RPMI8226 (cell line): ENCODE measurements at places on chromosomes 7 and 10.
A peak's percentile ranks its signal among the peaks of the same experiment; 100 is the strongest.

DNA sequence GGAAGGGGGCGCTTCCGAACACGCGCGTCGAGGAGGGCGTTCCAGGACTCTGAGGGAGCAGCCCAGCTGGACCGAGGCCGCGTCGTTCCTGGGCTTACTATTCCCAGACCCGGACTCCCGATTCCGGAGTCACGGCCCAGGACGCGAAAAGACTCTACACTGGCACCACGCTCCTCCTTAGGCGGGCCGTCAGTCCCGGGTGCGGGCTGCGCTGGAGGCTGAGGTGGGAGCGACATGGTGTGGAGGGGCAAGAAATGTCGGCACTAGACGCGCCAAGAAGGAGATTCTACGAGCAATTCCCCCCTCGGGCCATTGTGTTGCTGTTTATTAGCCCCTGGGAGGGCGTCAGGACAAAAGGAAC, 584 bp upstream of the RUNDC3B start:
- DNase-seq = no peak

GRCh38 chr7:18597754-18598153, 102.2 kb downstream of the HDAC9 start:
- no peak for DNase-seq

GRCh38 chr10:79445977-79446757, 743 bp upstream of the ZCCHC24 start:
- no peak for DNase-seq

DNA sequence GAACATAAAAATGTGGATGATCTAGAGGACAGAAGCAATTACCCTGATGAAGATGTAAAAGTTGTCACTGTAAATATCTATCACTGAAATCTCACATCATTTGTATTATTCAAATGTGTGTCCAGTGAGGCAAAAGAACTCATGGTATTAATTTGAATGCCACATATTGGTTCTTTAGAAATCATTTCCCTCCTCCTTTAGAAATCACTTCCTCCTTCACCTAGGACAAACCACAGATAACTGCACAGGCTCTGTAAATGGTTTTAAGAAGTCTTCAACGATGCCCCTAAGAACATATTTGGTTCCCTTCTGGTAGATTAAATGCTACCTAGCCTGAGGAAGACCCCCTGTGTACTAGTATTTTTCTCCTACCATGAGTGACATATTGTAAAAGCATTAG, 33.1 kb upstream of the ZNF518A start:
- DNase-seq = no peak

GRCh38 chr7:126570845-126571244, 681.9 kb downstream of the GRM8 start:
- DNase-seq = no peak

DNA sequence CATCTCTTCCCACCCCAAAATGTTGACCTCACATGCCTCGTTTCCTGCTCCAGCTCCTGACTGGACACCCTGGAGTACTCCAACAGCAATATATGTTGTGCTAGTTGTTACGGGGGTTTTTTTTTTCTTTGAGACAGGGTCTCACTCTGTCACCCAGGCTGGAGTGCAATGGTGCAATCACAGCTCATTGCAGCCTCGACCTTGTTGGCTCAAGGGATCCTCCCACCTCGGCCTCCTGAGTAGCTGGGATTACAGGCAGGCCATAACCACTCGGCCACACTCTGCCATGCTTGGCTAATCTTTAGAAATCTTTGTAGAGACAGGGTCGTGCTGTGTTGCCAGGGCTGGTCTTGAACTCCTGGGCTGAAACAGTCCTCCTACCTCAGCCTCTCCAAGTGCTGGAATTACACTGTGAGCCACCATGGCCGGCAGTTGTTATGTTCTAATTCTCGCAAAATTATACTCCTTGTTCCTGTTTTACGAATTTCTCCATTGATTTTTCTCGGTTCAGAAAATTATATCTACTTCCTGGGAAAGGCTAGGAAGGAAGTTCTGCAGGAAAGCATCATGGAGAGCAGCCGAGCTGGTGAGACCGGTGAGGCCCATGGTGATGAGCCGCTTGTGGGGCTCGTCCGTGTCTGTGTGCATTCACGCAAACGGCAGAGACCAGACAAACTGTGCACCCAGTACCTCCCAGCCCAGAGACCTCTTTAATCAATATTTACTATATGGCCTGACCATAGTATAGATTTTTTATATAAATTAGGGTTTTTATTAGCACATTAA, 52.4 kb upstream of the DNAJB6 start:
- no peak for DNase-seq

DNA sequence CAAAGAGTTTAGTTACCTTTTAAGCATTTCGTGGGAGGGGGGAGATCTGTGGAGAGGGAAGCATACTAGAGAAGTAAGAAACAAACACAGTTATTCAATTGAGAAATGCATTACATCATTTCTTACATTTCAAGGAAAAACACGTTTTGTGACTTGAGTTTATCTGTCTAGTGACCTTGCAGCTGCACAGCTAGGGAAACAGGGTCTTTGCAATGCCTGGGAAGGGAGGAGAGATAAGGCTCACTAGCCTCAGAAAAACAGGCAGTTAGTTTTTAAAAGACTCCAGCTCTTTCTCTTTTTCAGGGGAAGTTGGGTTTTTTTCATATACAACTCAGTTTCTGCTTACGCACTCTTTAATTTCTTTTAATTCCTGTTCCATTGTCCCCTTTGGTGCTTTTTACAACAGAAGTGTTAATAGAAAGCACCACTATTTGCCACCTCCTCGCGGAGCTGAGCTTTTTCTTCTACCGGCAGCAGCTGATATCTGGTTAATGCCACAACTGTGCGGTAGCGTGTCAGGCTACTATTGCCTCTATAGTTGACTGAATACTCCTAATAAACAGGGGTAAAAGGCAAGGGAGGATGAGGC, 5.6 kb downstream of the CYP3A43 start:
- DNase-seq = no peak

GRCh38 chr7:42720012-42720411, 191.9 kb downstream of the C7orf25 start:
- DNase-seq = no peak

DNA sequence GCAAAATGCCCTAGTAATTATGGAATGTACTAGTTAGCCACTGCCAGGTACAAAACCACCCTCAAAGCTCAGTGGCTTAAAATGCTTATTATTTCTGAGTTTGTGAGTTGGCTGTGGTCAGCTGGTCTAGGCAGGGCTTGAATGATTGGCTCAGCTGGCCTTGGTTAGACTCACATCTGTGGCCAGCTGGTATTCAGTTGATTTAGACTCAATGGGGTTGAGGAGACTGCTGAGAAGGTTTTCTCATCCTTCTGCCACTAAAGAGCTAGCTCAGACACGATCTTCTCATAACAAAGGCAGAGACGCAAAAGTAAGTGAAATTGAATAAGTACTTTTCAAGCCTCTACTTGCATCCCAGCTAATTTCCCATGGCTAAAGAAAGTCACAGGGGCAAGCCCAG, 57.1 kb upstream of the CYP2C18 start:
- no peak for DNase-seq

DNA sequence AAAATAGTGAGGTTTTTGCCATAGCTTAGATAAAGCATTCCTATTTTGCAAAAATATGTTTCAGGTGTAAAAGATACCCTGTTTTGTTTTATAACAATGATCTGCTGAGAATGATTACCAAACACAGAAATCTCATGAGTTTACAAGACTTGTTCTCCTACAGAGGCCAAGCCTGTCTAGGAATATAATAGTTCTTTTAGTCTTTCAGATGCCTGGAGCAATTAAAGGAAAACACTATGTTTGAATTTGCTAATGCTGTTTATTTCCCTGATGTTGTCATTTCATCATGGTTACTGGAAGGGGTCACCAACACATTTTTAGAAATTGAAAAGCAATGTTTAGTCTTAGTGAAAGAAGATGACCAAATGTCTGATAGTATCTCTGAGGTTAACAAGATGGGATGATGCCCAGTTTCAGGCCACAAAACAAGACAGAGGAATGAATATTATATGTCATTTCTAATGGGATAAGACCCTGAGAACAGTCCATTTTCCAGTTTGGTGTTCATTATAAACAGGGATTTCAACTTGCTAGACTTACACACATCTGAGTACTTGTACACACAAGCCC, 559.9 kb downstream of the INHBA start:
- no peak for DNase-seq

DNA sequence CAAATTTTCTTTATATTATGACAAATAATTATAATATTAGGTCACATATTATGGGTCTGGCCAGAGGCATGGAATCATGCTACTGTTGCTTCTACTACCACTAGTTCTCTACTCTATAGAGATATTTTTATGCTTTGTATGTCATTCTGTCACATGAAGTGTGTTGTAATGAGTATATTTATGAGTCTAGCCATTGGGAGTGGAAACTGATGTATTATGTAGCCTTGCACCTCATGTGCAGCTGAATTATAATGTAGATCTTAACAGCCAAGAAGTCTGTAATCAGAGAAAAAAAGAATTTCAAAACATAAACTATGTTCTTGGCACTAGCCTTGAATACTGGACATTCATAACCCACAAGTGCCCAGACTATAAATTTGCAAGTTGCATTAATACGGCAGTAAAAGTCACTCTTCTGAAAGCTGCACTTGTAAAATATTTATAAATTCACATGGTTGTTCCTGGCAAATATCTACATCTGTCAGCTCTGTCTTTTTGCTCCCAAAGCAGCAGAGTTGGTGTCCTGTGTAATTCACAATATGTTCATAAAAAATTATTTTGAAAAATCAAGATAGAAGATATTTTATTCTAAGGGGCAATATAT, 48.6 kb upstream of the SKAP2 start:
- DNase-seq = no peak

GRCh38 chr7:92843034-92843760, 6.8 kb upstream of the CDK6 start:
- DNase-seq = no peak

- no peak for DNase-seq
These were observed 90.2 kb downstream of the FRMD4A start for GRCh38 chr10:14240253-14241189.

DNA sequence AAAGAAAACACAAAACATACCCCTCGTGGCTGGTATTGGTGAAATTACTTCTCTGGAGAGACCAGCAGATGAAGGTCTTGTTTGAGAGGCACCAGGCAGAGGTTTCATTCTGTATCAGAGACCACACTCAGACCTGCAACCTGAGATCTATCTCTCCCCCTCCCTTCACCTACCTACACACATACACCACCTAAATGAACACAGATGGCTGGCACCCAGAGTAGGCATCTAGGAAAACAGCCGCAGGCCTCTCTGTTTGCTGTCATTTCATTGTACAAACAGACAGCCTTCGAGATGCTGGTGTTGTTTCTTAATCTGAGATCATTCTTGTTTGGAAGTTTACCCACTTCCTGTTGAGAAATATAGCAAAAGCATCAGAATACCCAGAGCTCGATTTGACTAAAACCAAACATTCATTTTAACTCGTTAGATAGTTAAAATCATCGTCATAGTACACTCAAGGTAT, 173.9 kb upstream of the SLC25A13 start:
- DNase-seq = no peak

DNA sequence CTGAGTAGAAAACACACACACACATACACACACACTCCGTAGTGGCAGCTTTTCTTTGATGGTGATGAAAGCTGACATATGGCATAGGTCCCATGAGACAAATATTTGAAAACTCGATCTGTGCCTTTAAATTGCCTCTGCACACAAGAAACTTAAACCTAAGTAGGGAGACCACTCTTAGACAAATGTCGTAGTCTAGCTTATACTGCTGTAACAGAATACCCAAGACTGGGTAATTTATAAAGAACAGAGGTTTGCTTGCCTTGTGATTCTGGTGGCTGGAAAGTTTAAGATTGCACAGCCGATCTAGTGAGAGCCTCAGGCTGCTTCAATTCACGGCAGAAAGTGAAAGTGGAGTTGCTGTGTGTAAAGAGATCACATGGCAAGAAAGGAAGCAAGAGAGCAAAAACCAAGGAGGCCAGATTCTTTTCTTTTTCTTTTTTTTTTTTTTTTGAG, 489.4 kb upstream of the SORCS1 start:
- DNase-seq = peak; percentile 19

DNA sequence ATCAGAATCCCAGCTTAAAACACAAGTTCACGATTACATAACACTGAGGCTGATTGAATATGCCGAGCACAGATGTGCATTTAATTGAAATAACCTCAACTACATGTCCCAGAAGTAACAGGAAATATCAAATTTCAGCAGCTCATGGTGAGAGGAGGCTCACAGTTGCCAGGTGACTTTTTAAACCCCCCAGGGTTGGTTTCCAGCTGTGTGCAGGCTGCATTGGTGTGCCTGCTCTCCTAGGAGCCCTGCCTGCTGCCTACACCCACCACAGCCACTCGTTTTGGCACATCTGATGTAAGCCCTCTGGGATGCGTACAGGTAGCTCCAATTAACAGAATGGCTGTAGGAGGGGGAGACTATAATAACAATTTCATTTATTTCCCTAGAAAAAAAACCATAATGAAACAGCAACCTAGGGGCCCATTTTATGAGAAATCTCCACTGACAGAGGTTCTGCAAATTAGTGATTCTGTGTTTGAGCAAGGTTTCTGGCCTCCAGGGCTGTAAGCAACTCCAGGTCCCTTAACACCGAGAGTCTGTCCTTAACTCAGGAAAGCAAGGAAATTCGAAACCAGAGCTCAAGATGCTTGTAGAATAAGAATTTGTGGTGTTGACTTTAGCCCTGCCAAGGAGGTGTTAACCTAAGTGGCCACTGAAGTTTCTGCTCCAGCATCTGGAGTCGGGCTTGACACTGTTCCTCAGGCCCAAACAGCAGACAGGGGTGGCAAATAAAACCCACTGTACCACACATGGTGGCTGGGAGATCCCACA, 161.9 kb downstream of the BMPER start:
- DNase-seq = no peak

DNA sequence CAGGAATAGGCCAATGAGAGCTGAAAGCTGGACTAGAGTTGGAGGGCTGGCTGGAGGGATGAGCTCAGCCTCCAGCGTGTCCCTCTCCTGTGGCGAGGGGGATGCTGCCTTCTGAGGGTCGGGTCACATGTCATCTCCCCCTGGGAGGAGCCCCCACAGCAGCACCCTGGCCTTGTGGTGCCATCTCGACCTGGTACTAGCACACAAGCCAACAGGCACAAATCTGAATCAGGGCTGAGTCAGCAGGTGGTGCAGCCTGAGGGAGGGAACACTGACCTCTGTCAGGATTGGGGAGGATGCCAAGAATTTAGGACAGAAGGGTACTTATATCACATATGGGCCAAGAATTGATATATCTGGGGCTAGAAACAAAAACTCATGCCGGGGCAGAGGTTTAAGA, 280.4 kb downstream of the CELF2 start:
- no peak for DNase-seq

- DNase-seq = no peak
These were observed 49.4 kb upstream of the DPYSL4 start for GRCh38 chr10:132137111-132138072.

GRCh38 chr10:60130130-60130579, 223.8 kb upstream of the CCDC6 start:
- DNase-seq = peak; percentile 61

- no peak for DNase-seq
These were observed 2.0 kb downstream of the HECW1 start for GRCh38 chr7:43114458-43114780.

- no peak for DNase-seq
These were observed 39.7 kb downstream of the AGAP3 start for GRCh38 chr7:151125846-151126481.
